ENCODE measurements at places on chromosomes 3 and 15.

DNA sequence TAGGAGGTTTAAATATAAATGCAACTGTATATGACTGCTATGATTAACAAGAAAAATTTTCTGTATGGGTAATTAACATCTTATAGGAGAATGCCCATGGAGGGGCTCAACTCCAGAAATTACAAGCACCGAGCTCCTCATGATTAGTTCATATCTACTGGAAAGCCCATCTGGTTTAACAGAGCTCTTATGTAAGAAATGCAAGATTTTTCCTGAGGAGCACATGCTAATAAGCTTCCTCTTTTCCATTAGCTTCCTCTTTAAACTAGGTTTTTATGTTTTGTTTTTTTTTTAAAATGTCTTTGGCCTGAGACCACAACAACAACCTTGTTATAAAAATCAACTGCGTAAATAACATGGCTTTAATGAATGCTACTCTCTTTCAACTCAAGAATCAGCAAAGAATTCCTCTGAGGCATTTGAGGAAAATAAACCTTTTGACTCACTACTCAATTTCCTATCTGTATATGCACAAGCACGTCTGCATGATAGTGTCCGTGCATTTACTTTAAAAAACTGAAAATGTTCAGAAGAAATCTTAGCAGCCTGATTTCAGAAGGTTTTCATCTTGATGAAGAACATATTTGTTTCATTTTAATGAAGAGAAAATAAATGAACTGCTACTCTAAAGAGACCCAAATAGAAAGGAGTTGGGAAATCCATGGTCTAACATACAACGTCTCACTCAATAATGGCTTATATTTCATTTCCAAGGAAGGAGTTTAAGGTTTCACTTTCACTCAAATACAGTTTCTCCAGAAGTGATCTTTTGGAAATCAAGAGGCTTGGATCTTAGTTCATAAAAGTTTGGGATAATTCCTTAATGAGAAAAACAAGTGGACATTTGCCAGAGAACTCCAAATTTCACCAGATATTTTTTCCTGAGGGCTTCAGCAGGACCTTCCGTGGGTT, 180.8 kb downstream of the KCNAB1 start:
- DNase-seq, result no peak

DNA sequence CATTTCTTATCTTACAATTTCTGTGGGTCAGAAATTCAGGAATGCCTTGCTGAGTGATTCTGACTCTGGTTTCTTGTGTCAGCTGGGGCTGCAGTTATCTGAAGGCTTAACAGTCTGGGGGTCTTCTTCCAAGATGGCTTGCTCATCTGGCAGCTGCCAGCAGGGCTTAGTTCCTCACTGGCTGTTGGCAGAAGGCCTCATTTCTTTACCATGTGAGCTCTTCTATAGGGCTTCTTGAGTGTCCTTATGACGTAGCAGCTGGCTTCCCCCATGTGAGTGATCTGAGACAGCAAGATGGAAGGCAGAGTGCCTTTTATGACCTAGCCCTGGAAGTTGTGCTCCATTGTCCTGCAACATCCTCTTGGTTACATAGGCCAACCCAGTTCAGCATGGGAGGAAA, 82.0 kb upstream of the PDZRN3 start:
- DNase-seq, result no peak

GRCh38 chr3:55646121-55646520, 159.0 kb upstream of the WNT5A start:
- DNase-seq, result no peak

DNA sequence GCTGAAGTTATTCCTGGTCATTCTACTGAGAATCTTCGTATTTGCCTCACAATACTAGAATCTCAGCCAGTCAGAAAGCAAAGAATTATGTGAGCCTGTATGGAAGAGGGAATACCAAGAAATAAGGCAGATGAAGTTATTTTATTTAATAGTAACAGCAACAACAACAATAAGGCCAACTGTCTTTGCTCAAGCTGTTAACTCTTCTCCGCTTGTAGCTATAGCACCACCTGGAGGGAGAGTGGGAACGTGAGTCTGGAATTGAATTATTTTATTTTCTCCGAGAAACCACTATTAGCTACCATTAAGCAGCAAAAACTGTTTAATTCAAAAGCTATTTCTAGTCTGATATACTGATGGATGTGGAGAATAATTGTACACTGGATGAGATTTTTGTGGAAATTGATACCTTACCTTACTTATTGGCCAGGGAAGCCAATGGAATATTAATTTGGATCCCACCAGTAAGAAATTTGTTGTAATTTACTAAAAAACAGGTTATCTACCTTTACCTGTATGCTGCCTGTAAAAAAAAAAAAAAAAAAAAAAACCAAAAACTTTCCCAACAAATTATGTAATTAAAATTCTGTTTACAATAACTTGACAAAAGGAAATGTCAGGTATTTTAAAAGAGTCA, 50.1 kb downstream of the CALML4 start:
- DNase-seq, result peak; percentile 54

- no peak for DNase-seq
These were observed 18.0 kb upstream of the DNAJC13 start for GRCh38 chr3:132399054-132399929.

DNA sequence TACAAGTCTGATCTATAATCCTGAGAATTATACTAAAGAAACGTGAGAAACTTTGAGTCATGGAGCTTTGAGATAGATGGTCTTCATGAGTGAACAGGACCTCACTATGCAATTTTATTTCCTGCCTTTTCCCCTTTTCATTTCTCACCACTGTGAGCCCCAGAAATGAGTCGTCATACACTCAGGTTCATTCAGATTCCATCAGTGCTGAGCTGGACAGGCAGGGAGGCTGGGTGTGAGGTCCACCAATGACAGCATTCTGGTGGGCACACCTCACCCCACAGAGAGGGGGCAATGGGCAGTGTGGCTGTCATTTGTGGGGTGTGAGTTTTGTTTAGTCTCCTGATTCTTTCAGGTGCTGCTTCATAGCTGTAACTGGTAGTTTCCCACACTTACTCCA, 16.9 kb downstream of the TIGIT start:
- DNase-seq, result no peak

DNA sequence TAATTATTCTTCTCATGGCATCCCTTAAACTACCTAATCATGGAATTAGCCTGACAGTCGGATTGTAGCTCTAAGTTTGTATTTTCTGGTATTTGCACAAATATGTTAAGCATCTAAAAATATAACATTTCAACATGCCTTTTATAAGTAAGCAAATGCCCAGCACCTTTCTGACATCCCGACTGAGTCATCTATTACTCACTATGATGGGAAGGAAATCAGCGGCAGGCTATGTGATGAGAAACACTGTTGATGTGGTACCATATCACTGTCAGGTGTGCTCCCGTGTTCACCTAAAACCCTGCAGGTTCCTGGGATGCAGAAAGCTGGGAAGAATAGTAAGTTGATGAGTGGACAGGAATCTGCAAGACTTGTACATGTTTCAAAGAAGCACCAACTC, 367.8 kb upstream of the IL12A start:
- DNase-seq, result peak; percentile 39

DNA sequence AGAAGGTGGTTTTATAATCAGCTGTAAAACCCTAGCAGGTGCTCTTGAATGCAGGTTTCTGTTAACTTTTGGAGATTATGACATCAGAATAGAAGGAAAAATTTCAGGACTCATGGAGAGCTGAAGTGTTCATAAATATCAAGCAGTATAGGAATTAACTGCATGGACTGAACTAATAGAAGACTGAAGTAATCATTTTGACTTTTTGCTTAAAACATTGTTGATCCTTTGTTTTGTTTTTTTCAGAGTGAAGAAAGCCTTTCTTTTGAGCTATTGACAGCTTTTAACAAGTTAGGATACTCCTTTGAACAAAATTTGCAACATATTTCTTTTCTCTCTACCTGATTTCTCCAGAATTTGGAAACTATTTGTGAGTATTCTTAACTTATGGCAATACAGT, 70.6 kb upstream of the DAZL start:
- DNase-seq, result no peak
